ENCODE measurements at places on chromosomes 5 and 9.

DNA sequence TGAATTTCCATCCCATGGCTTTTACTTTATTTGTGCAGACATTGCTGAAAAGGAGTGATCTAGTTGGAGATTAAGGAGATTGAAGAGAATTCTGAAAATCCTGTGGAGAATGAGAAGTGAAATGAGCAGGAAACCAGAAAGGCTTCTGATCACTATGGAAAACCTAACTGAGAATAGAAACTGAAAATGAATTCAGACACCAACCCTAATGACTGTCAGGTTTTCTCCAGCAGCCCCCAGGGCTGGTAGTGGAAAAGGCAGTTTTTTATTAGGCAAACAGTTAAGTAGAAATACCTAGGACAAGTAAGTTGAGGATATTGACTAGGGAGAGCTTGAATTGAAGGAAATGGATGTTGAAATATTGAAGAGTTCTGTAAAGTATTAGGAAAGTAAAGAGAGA lies 14.7 kb upstream of the ARRDC3 start:
- no peak for DNase-seq

GRCh38 chr5:176915906-176916305 lies 16.8 kb upstream of the HK3 start:
- DNase-seq = no peak

- no peak for DNase-seq
Measured at GRCh38 chr5:149982505-149982904, 17.9 kb downstream of the TIGD6 start.

- no peak for DNase-seq
Measured at GRCh38 chr9:131809941-131810344, 70.1 kb upstream of the RAPGEF1 start.
